Hematopoietic multipotent progenitor cell (in vitro differentiated cells): ENCODE measurements at places on chromosomes 16 and 17.

- DNase-seq = no peak
Measured at GRCh38 chr17:32723310-32723955, 153.5 kb downstream of the MYO1D start.

DNA sequence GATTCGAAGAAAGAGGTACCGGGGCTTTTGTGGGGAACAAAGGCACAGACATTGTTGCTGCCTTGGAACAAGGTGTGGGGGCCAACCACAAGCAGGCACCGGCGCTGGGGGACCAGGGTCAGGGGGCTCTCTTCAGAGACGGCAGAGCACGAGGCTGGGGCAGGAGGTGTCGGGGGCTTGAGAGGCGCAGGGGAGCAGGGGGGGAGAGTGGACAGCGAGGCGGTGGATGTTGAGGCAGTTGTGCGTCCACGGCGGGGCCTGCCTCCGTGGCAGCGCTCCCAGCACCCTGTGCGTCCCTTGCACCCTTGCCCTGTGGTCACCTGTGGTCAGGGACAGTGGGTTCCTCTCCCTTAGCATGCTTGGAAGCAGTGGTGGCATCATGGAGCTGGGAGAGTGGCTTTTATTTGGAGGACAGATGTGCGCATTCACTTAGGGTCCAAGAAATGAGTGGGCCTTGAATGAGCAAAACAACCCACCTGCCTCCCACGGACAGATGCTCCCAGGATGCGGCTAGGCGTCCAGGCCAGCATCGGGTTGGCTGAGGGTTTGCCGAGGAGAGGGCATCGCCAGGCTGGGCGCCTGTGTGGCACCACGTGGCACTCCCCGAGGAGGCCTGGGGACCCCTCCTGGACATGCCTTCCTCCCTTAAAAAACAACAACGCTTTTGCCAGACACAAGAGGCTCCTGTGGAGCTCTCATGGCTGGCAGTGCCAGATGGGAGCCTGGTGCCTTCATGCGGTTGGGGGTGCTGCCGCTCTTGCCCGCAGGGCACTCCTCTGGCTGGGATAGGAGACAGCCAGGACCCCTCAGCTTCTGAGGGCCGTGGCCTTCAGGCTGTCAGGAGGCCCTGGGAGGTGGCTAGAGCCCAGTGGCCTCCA lies 113.0 kb downstream of the BANP start:
- no peak for DNase-seq

- peak; percentile 16 for DNase-seq
Measured at GRCh38 chr17:28228109-28228840, 90.7 kb upstream of the TMEM97 start.

DNA sequence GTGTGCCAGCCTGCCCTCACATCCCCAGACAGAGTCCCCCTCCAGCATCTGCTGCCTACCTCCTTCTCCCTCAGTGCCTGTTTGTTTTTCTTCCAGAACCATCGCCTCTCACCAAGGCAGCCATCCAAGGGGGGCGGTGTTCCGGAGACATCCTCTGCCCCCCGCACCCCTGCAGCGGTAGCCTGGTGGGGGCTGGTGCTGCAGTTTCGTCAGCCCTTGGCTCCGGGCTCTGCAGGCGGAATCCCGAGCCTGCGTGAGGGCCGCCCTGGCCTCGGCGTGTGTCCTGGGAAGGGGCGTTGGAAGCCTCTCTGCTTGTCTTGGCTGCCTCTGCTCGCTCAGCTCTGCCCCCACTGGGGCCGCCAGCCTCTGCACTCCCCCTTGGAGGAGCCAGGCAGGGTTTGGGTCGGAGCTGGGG lies 126.0 kb upstream of the CIBAR2 start:
- DNase-seq = no peak

DNA sequence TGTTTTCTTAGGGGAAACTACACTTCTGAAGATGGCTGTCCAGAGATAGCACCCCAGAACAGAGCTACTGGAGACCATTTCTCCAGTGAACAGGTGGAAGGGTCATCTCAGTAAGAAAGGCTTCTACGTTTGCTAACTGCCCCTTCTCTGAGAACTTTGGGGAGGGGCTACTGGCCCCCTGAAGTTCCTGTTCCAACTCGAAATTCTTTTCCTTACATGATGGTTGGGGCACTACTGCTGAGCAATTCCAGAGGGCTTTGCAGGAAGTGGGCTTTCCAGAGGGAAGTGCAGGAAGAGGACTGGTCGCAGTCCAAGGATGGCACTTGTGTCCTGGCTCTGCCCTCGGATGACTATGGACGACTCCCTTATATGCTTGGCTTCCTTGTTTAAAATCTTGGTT lies 31.2 kb downstream of the TOM1L2 start:
- no peak for DNase-seq

DNA sequence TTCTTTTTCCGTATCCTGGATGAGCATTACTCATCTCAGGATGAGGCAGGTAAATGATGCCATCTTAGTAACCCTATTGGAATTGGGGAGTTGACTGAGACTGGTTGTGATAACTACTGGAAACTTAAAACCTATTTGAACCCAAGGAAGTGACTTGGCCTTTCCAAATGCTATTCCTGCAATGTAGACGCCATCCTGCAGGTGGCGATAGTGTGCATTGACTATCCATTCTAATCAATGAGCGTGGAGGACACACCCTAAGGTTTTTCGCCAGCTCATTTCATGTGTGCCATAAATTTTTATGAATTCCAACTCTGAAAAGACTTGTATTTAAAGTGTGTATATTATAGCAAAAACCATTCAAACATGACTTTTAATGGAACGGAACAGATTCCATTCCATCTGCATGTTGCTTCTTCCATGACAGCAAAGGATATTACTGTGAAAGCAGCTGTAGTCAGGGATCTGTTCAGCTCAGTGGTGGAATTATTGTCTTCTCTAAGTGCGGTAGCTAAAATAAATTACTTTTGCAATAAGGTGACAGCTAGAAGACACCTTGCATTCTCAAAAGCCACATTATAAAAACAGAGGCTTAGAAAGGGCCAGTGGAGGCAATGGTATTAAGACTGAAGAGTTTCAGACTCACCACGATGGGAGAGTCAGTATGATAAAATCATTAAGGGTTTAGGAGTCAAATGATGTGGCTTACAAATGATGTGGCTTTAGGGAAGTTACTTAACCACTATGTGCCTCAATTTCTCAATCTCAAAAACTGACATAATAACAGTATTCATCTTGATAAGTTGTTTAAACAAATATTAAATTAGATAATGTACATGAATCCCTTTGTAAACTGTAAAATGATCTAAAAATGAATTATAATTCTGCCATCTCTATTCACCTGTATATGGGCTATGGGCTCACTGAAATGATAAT lies 55.5 kb downstream of the SYT17 start:
- no peak for DNase-seq

DNA sequence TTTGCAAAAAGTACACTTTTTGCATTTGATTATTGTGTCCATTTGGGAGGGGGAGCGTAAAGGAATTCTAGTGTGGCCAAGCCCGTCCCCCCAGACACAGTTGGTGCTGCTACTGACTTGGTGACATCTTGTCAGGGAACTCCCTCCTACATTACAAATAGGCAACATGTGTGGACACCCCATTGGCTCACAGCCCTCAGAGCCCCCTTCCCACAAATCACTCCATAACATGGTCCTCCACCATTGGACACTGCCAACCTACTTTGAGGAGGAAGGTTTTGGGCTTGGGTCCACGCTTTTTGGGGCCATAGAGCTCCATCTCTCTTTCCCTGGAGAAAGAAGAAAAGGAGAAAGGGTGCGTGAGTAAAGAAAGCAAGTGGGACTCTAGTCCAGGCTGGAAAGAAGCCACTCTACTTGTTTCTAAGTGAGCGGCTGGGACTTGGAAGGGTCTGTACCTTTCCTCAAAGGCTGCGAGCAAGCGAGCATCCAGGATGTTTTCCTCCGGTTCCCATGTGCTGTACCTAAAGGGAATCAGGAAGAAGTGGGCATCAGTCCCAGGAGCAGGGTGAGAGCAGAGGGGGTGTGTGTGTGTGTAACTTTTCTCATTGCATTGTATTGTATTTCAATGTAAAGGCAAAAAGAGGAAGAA lies 958 bp downstream of the CBX8 start:
- DNase-seq = no peak

DNA sequence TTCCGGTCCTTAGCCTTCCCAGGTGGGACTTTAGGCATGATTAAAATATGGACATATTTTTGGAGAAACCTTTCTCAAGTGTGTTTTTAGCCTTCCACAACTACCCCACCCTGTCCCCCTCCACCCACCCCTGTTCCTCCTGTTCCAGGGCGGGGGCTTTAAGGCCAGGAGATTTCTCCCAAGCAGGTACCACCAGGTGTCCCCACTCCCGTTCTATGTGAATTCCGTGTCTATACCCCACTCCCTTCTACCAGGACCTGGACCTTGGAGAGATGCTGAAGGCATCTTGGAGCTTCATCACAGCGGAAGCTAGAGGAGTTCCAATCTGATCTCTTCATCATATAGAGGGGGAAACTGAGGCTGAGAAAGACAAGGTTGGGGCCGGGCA lies 9.7 kb downstream of the CA4 start:
- no peak for DNase-seq

- no peak for DNase-seq
Measured at GRCh38 chr17:64066716-64067115, 46.3 kb upstream of the ICAM2 start.

DNA sequence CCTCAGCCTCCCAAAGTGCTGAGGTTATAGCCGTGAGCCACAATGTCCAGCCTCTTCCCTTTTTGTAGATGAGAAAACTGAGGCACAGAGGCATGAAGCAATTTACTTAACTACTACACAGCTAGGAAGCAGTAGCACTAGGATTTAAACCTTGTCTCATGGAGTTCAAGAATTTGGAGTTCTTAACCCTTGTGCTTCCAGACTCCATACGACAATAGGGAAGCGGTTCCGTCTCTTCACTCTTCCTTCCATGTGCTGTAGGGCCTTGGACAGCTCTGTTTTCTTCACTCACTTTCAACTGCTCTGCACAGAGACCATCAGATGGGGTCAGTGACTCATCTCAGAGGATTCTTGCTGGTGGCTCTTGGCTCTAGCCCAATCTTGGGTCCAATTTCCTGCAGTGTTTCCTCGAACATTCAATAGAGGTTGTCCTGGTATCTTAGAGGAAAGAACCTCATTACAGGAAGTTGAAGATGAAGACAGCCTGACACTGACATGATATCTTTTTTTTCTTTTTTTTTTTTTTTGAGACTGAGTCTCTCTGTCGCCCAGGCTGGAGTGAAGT lies 19.3 kb downstream of the ITGAL start:
- DNase-seq = peak; percentile 62

GRCh38 chr17:17303010-17303846 lies at the start of gene NT5M:
Gene NT5M, plus strand, starts transcription at chr17:17303373. Its CDS starts 178 bp downstream, at chr17:17303551.
- peak; percentile 76 for DNase-seq

- peak; percentile 91 for DNase-seq
Measured at GRCh38 chr17:2087597-2088211, 32.8 kb downstream of the HIC1 start.

GRCh38 chr17:41624208-41625101 lies at the start of gene KRT17:
Gene KRT17, minus strand, starts transcription at chr17:41624575. Its CDS starts 66 bp downstream, at chr17:41624509.
- DNase-seq = no peak

DNA sequence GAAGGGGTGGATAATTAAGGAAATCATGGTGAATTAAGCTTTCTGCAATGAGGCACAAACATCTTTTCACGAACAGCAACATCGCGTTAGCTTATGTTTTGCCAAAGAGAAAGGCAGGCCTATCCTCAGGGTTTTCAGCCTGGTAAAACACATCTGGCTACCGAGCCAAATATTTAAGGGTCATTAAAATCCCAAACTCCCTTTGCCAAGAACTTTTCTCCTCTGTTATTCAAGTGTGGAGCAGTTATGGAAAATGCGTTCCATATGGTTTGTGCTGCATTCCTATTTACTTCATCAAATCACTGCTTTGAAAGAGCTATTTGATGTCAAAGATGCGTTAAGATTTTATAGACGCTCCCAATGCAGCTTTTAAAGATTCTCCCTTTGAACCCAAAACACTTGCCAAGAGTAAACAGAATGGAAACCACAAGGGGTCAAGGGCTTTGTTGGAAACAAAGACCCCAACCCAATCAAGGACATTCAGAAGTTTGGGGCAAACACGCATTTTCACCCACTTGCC lies 308.3 kb upstream of the CDH5 start:
- DNase-seq = no peak

DNA sequence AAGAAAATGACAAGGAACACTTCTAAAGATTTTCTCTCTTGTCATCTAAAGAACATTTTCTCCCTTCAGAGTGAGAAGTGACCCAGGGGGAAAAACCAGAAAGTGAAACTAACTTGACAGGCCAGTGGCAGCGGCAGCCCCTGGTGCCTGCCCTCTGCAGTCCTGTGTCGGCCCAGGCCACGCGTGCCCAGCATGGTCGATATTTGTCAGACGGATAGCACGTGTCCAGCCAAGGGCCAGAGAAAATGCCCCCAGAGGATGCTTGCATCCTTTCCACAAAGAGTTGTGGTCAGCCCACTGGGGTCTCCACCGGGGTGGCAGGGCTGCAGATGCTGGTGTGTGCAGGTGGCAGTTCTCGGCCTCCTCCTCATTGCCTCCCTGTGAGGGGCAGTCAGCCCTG lies 176.6 kb downstream of the RAB11FIP4 start:
- DNase-seq = no peak
